ENCODE measurements at places on chromosomes 12 and 14.

DNA sequence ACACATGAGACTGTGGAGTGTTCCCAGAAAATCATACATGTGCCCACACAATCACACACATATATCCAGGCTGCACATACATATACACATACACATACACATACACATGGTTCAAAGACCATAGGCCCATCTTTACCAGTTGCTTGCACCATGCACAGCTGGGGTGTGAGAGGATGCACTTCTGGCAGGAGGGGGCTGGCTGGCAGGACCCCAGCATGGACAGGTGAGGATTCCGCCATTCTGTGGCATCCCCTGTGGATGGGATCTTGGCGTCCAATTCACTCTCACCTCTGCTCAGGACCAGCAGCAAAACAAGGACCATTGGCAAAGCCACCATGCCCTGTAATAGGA, 7.0 kb downstream of the ITGB7 start:
- no peak for DNase-seq

GRCh38 chr12:60266381-60266852, 670.6 kb downstream of the SLC16A7 start:
- DNase-seq, result no peak

DNA sequence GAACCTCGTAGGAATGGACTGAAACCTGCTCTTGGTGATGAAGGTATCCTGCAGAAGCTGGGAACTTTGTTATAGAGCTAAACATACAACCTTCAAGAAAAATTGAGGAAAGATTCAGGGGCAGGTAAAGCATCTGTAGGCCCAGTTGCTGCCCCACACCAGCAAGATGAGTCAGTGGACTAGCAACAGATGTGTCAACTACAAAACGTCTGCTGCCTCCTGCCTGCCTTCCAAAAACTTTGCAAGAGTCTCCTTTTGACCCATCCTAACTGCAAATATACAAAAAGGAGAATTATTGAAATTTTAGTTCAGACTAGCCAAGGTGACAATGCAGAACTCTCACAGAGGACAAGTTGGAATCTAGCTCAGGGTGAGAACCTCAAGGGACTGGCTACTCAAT, 60.9 kb upstream of the TMTC1 start:
- no peak for DNase-seq

GRCh38 chr12:23352670-23353069, 596.8 kb downstream of the SOX5 start:
- no peak for DNase-seq

DNA sequence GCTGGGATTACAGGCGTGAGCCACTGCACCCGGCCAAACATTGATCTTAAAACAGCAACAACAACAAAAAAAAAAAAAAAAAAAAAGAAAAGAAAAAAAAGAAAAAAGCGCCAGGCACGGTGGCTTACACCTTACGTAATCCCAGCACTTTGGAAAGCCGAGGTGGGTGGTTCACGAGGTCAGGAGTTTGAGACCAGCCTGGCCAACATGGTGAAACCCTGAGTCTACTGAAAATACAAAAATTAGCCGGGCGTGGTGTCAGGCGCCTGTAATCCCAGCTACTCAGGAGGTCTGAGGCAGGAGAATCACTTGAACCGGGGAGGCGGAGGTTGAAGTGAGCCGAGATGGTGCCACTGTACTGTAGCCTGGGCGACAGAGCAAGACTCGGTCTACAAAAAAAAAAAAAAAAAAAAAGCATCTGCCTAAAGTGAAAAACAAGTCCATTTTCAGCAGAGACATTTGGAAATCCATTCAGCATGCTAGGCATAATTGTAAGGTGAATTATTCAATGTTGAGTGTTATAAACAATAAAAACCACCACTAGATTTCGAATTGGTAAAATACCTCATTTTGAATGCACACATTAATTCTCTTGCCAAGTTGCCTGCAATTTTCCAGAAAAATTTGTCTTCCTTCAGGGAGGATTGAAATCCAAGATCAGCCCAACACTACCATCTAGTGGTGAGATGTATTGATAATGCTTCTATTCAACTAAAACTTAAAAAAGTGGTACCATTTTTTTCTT, 8.0 kb upstream of the CERS5 start:
- no peak for DNase-seq

- DNase-seq, result peak; percentile 42
Measured at GRCh38 chr12:112170376-112170775, 45.0 kb downstream of the TRAFD1 start.

DNA sequence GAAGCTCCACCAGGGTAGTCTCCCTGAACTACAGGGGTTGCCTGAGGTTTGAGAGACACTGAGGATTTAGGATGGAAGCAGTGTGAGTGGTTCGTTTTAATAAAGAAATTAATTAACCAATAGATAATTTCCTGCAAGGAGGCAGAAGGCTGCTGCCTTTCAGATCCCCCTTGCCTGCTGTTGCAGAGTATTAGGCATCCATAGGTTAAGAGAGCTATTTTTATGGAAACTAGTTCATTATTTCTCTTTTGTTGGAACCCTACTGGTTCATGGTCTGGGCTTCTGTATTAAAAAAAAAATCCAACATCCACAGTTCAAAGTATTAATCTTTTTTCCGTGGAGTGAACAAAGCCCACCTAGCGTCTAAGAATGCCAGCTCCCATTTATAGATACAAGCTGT, 50.5 kb upstream of the RTRAF start:
- no peak for DNase-seq

GRCh38 chr14:65226824-65227604, 124.7 kb upstream of the MAX start:
- DNase-seq, result no peak

GRCh38 chr12:1781772-1782171, 38.6 kb upstream of the LRTM2 start:
- DNase-seq, result no peak

- DNase-seq, result no peak
Measured at GRCh38 chr12:85155791-85156190, 119.6 kb downstream of the LRRIQ1 start.

DNA sequence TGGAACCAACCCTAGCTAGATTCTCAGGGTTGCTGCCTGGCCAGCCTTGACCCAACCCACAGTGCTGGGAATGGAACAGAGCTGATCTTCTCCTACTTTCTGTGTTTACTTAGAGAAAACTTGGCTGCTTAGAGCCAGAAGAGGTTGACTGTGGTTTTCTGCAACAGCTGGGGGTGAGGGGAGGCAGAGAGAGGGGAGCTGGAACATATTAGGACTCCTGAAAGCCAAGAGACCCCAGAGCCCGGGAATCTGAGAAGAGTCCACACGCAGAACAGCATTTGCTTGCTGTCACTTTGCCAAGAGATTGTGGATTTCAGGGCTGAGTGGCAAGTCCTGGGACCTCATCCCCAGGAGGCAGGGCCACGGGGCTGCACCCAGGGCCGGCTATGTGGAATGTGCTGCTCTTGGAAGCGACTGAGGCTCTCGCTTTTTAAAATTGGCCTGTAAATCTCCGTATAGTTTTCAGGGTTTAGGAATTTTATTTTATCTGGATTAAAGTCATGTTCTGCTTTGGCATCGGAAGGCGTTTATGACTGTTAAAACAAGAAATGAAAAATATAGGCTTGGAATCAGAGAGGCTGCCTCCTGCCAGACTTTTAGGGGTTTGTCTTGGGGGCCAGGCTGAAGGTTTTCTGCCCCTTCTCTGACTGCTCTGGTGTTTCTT, 22.3 kb upstream of the MED13L start:
- DNase-seq, result no peak
